ENCODE measurements at places on chromosomes 12 and 14.

DNA sequence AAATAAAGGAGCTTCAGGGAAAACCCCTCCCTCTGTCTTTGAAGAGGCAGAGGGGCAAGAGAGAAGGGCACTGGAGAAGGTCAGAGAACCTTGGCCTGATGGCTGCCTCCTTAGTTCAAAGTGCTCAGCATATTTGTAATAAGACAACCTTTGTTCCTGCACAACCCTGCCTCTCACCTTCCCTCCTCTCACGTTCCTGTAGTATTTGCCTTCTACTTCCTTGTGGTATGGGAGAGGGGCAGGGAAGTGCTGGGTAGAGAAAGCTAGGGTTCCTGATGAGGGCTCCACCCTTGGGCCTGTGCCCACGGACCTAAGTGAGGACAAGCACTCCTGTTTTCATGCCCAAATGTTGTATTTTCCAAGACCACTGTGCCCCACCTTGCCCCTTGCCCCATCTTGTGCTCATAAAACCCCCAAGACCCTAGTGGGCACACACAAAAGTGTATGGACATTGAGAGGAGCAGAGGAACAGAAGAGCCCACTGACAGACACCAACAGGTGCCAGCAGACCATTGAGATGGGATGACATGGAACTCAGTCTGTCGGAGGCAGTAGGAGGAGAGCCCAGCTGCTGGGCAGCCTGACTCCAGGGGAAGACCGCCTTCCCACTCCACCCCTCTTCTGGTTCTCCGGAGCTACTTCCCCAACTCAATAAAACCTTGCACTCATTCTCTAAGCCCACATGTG, 261.5 kb upstream of the CCDC196 start:
- no peak for DNase-seq

DNA sequence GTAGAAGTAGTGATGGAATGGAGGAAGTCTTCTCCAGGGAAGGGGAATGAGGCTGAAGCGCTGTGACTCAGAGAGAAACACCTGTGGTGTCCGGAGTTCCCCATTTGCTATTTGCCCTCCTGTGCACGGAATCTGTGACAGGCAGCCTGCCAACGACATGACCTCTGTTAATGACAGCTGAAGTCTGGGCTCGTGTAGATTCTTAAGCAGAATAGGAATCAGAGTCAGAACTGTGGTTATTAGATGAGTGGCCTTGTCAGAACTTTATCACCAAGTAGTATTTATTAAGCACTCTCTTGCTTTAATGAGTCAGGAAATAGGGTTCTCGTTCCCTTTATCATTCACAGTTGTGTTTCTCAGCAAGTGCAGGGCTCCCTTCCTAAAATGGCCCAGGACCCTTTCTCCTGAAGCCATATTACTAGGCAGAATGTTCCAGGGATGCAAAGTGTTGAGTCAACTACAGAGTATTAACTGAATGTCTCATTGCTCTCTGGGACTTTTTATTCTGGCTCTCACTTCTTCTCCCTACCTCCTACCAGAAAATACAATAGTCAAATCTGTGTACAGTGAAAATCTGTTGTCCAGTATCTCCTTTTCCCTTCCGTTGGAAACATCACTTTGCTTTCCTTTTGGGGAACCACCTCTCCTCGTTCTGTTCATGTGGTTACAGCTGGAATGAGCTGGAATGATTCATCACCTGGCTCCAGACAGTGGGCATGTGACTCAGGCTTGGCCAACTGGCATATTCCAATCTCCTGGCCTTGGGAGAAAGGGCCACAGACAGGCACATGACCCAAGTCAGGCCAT, 77.8 kb upstream of the MAX start:
- peak; percentile 71 for DNase-seq

GRCh38 chr14:76205708-76206107, 54.0 kb downstream of the GPATCH2L start:
- no peak for DNase-seq

- no peak for DNase-seq
Observed at GRCh38 chr14:68932231-68932630, 46.9 kb downstream of the ACTN1 start.

DNA sequence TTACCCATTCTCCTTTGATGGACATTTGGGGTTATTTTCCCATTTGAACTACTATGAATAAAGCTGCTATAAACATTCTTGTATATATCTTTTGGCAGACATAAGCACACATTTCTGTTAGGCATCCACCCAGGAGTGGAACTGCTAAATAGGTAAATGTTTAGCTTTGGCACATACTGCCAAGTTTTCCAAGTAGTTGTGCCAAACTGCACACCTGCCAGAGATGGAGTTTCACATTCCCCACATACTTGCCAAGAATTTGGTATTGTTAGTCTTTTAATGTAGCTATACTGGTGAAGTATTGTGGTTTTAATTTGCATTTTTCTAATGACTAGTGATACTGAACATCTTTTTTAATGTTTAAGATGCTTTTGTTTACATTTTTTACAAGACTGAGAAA, 201.0 kb downstream of the GXYLT1 start:
- DNase-seq, result no peak

GRCh38 chr14:77489041-77489440, 9.6 kb downstream of the ISM2 start:
- DNase-seq, result no peak

- no peak for DNase-seq
Observed at GRCh38 chr14:76045773-76046172, 60.2 kb downstream of the IFT43 start.

- no peak for DNase-seq
Observed at GRCh38 chr14:37438444-37438843, 156.6 kb downstream of the FOXA1 start.

- DNase-seq, result no peak
Observed at GRCh38 chr14:105846312-105846711, 319.9 kb downstream of the TMEM121 start.

GRCh38 chr12:89698607-89699006, 10.0 kb downstream of the ATP2B1 start:
- DNase-seq, result no peak

DNA sequence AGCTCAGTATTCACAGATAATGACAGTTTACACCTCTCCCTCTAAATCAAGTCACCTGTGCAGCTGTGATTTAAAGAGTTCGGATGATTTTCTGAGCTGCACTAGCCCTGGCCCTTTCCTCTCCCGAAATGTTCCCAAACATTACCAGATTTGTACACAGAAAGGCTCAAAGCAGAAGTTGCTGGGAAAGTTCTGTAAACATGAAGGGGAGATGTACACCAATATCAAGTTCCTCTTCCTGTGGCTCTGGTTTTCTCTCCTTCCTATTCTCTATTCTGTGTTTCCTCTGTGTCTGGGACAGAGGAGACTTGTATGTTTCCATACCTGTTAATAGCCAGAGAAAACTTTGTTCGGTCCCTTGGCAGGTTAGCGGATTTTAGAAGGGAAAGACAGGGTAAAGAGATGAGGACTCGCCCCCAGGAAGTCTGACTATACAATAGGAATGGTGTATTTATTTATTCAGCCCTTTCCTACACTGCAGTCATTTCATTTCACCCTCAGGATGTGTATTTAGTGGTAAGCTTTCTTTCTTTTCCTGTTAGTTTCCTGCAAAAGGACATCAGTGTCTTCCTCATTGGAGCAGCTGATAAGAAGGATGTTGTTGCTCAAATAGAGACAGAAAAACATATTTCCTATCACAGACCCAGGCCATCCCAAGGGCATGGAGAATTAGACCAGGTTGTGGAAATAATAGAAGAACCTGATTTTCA, 7.6 kb upstream of the NUMB start:
- no peak for DNase-seq
